ENCODE measurements at places on chromosomes 7 and 10.
A peak's percentile ranks its signal among the peaks of the same experiment; 100 is the strongest.

DNA sequence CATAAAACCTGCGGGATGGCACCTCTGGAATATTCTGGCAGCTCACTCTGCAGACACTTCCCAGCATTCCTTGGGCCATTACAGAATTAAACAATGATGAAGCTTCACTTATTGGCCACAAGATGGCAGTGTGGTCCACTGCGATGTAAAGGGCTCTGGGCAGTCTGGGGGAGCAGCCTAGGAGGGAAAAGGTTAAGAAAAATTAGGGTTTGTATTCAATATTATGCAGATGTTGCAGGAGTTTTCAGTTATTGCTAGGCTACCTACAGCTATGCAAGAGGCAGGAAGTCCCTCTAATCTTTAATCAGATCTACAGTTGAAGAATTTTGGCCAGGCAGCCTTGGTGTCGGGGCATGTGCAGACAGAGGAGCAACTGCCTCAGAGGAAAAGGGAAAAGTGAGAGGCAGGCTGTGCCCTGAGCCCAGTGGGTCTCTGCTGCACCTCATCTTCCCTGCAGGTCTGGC lies 233.2 kb upstream of the PRSS1 start:
- no peak overlapping the region for H3K4me3 ChIP-seq
- no peaks in the 10 kb centered on the region for H3K36me3 ChIP-seq
- peaks cover 21% of the 10 kb centered on the region for H3K4me1 ChIP-seq
- DNase-seq = no peak
- no peaks in the 10 kb centered on the region for H3K27me3 ChIP-seq

DNA sequence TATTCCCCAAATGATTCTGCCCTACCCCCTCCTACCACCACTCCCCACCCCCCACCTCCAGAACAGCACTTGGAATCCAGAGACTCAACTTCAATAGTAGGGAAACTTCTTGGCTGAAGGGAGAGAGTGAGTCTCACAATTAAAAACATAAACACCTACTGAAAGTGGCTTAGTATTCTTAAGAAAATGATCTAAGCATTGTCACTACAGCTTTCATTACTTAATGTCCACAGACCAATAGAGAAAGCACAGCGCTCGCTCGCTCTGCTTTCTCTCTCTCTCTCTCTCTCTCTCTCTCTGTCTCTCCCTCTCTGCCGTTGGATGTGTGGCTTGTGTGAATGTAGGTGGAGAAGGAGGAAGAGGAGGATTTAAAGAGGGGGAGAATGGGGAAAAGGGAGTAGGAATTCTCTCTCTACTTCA lies 1.5 kb upstream of the SEMA3A start:
- H3K4me3 ChIP-seq = peak overlapping the region; percentile 43
- no peaks in the 10 kb centered on the region for H3K27me3 ChIP-seq
- H3K4me1 ChIP-seq = peaks cover 5% of the 10 kb centered on the region
- no peak overlapping the region for H3K27ac ChIP-seq
- no peaks in the 10 kb centered on the region for H3K36me3 ChIP-seq

DNA sequence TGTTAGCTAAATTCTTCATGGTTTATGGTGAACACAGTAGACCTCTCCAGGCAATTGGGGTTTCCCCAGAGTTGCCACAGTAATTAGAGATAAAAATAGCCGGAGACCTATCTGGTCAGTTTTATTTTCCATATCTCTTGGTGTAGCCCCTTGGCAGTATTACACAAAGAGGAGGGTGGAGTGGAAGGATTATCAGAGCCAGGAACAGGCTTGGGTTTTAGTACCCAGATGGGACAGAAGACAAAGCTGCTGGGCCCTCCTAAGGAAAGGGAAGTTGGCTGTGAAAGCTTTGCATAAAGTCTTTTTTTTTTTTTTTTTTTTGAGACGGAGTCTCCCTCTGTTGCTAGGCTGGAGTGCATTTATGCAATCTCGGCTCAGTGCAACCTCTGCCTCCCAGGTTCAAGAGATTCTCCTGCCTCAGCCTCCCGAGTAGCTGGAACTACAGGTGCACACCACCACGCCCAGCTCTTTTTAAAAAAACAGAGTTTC lies 9.7 kb downstream of the ZSCAN21 start:
- no peak for DNase-seq
- H3K27ac ChIP-seq = no peak overlapping the region
- peaks cover 64% of the 10 kb centered on the region for H3K36me3 ChIP-seq
- H3K27me3 ChIP-seq = no peaks in the 10 kb centered on the region

GRCh38 chr10:2619472-2619871 lies 447.9 kb upstream of the PFKP start:
- H3K27me3 ChIP-seq = no peaks in the 10 kb centered on the region
- no peaks in the 10 kb centered on the region for H3K36me3 ChIP-seq
- no peak for DNase-seq
- H3K4me3 ChIP-seq = no peak overlapping the region
- no peak overlapping the region for H3K27ac ChIP-seq

GRCh38 chr7:105890290-105890997 lies 14.0 kb upstream of the ATXN7L1 start:
- no peak overlapping the region for H3K4me3 ChIP-seq
- no peaks in the 10 kb centered on the region for H3K27me3 ChIP-seq
- no peak for DNase-seq

DNA sequence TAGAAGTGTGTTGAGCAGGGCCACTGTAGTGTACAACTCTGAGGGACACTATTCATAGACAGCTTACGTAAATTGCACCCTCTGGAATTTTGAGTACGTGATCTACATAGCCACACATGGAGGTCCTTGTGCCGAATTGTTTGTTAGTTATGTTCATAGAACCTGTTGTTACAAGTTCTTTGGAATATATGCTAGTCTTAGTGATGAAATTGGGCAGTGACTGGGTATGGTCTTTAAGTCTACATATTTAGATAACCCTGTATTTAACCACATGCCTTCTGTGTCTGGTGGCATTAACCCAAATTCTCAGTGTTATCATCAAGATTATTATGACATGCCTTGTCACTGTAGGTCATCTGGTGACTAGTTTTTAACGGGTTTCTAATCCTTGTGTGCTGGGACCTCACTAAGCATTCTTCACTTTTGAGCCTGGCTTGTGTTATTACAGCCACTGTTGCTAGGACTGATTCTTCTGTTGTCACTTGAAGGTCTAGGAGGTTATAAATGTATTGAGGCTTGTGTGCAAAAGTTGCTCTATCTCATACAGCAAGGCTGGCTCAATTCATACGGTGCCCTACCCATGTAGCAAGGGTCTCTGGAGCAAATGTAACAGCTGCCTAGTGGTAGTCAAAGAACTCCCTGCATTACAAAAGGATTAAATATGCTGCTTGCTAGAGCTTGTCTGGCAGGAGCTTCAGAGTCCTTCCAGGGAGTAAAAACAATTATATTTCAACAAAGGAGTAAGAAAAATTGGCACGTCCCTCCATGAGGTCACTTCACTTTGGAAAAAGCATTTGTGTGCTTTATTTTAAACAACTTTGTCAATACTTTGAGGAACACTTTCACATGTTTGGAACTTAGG lies 65.4 kb downstream of the CDK14 start:
- H3K36me3 ChIP-seq = no peaks in the 10 kb centered on the region
- no peak overlapping the region for H3K27ac ChIP-seq
- H3K4me1 ChIP-seq = peaks cover 4% of the 10 kb centered on the region
- no peak overlapping the region for H3K4me3 ChIP-seq

DNA sequence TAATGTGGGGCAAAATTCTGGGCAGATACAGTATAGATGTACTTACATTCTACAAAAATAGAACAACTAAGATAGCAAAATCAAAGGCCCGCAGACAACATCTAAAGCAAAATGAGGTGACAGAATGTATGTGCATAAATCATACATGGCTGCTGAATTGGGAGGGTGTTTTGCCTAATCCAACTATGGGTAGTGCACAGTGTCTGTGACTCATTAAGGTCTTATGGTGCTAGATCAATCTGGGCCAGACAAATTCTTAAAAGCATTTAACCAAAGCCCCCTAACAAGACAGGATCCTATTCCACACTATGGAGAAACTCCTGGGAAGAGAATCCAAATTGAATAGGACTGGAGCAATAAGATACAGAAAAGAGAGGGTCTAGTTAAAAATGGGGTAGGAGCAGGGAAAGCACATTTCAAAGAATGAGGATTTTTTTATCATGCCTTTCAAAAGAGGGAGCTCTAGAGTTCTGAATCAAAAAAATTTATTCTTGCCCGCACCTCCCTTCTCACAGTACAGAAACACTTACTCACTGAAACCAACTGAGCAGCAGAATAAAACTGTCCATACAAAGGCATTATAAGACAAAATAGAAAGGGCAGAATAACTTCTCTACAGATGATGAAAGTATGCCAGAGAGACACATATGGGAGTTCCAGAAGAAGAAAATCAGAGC lies 181.3 kb downstream of the RNLS start:
- no peaks in the 10 kb centered on the region for H3K4me1 ChIP-seq
- no peak overlapping the region for H3K4me3 ChIP-seq
- no peaks in the 10 kb centered on the region for H3K27me3 ChIP-seq
- no peaks in the 10 kb centered on the region for H3K36me3 ChIP-seq
- H3K27ac ChIP-seq = no peak overlapping the region
- DNase-seq = no peak

DNA sequence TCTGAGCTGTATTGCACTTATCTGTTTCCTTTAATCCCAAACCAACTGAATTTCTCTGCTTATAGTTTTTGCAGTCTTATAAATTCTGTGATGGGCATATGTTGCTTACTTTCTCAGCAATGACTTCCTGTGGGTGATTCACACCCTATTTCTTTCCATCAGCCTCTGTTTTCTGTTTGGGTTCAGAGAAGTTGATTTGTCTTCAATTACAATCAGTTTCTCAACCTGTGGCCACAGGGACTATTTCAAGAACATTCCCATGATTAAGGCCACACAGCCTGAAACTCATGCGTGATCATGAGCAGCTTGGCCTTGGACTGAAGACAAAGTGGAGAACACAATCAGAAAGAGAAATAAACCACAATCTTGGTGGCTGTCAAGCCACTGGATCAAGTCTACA lies 1174.6 kb upstream of the C7orf33 start:
- no peak for DNase-seq
- no peak overlapping the region for H3K4me3 ChIP-seq
- H3K27me3 ChIP-seq = no peaks in the 10 kb centered on the region
- H3K27ac ChIP-seq = no peak overlapping the region
- H3K4me1 ChIP-seq = peaks cover 5% of the 10 kb centered on the region

DNA sequence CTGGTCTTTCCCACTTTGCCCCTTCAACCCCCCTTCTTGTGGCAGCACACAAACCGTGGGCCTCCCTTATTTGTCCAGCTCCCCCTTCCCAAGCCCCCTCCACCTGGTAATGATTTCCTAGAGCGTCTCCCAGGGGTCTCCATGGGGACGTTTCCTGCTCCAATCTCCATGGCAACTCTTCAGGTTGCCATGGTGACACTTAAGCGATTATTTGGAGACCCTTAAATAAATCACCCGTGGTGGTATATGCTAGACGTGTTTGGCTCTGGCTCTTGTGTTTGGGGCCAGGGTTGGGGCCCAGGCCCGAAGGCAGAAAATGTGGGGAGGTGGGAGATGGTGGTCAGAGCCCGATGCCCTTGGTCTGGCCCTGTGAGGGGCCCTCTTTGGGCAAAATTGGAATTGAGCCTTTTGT lies 41.1 kb upstream of the DLG5 start:
- no peaks in the 10 kb centered on the region for H3K27me3 ChIP-seq

Measured in suprapubic skin (tissue), 4 donors.